ENCODE measurements at places on chromosomes 5 and 9. TPM values are rescaled to one million over a fixed set of nuclear protein-coding genes. Genes with fewer than 3 reads are reported as not detected.

DNA sequence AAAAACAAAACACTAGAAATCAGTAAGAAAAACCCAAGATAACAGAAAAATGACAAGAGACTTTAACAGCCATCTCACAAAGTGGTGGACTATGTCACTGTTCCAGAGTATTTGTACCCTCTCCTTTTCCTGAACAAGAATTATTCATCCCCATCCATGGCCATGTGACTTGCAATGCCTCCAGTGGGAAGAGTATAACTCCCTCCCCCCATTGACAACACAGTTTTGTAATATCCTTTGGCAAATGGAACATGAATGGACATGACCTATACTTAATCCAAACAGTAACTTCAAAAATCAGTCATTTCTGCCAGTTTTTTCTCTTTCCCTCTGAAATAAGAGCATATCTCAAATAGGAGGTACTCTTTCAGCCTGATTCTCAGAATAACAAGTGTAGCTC lies 33.9 kb downstream of the PTBP3 start:
- no peak for DNase-seq

DNA sequence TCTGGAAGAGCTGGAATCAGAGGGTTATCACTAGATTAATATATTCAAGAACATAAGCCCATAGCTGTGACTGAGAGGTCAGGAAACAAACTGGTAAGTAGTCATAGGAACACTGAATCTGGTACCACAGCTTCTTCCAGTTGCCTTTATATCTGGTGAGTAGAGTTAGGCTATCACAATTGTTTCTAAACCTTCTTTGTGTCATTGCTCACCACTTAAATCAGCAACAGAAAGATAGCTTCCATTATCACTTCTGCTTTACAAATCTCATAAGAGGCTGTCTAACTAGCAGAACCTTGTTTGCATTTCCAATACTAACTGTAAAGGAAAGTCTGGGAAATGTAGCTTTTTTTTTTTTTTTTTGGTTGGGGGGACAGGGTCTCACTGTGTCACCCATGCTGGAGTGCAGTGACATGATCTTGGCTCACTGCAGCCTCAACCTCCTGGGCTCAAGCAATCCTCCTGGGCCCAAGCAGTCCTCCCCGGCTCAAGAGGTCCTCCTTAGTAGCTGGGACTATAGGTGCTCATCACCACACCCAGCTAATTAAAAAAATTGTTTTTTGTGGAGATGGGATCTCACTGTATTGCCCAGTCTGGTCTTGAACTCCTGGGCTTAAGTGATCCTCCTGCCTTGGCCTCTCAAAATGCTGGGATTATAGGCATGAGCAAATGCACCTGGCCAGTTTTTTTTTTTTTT lies 22.0 kb downstream of the CDC42SE2 start:
- DNase-seq, result no peak

DNA sequence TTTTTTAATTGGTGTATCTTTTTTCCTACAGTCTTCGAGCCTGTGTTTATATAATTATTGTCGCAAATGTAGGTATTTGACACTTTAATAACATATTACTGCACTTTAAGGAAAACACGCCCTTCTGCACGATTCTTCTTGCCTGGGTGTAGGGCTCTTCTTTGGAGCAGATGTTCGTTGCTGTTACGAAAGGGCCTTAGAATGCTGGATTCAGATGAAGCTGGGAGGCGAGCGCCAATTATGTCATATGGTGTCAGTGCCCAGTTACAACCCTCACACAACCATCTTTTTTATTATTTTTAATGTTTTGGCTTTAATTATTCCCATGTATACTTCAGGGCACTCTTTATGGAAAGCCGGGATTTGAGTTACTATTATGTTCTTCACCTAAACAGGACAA lies 553.0 kb downstream of the EBF1 start:
- no peak for DNase-seq

DNA sequence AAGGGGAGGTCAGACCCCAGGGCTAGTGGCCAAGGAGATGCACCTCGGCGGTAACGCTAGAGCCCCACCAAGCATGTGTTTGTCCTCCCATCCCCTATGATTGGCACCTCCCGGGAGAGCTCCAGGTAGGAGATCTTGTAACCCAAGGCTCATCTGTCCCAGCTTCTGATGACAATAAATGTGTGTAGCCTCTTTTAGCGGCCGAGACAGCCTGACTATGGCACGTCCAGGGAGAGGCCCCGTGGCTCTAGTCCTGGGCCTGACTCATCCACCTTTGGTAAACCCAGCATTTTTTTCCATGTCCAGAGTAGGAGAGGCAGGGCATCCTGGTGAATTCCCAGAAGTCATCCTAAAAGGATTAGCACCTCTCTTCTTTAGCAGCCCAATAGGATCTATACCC lies 39.2 kb downstream of the IRF1 start:
- DNase-seq, result no peak

GRCh38 chr9:128143525-128144238 lies 5.6 kb upstream of the LCN2 start:
- DNase-seq, result no peak

- DNase-seq, result no peak
These were observed 443.7 kb downstream of the DIRAS2 start for GRCh38 chr9:90198956-90199355.

DNA sequence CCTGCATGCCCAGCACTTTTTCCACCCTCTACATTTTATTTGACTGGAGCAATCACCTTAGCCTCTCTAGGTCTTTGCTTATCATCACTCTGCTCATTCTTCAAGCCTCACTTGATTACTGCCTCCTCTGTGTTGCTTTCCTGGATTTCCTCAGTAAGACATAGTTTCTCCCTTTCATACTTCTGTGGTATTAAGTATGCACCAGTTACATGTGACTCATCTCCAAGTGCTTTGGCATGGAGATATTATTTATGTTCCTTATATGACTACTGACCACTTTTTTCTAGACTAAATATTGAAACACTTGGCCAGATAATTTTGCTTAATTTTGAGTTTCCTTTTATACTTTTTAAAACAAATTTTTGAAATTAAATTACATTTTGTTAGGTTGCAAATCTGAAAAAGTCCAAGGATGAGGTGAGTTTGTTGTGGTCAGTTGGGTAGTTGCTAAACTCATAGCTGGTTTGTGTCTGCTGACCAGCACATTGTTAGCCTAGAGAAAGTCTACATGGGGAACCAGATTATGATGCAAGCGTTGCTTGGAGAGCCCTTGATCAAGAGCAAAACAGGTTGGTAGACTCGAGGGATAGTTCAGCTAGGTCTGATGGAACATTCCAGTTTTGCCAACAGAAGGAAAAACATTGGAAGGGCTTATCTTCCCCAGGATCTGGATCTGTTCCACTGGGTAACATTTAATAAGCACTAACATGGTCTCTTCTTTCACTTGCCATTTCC lies 140.2 kb downstream of the TMC1 start:
- DNase-seq, result no peak

- DNase-seq, result peak; percentile 37
These were observed 11.1 kb upstream of the ORM1 start for GRCh38 chr9:114311571-114312512.

GRCh38 chr5:111311666-111312065 lies 87.5 kb downstream of the CAMK4 start:
- DNase-seq, result no peak

DNA sequence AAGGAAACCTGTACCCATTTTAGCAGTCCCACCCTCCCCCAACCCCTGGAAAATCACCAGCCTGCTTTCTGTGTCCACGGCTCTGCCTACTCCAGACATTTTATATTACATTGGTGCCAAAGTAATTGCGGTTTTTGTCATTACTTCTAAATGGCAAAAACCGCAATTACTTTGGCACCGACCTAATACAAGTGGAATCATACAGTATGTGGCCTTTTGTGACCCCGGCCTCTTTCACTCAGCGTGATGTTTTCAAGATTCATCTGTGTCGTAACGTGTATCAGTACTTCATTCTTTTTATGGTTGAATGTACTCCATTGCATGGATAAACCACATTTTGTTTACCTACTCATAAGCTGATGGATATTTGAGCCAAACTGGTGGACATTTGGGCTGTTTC lies 9.7 kb upstream of the ORM1 start:
- DNase-seq, result peak; percentile 32

- DNase-seq, result peak; percentile 62
These were observed 55.1 kb upstream of the MOCS2 start for GRCh38 chr5:53164478-53165165.

DNA sequence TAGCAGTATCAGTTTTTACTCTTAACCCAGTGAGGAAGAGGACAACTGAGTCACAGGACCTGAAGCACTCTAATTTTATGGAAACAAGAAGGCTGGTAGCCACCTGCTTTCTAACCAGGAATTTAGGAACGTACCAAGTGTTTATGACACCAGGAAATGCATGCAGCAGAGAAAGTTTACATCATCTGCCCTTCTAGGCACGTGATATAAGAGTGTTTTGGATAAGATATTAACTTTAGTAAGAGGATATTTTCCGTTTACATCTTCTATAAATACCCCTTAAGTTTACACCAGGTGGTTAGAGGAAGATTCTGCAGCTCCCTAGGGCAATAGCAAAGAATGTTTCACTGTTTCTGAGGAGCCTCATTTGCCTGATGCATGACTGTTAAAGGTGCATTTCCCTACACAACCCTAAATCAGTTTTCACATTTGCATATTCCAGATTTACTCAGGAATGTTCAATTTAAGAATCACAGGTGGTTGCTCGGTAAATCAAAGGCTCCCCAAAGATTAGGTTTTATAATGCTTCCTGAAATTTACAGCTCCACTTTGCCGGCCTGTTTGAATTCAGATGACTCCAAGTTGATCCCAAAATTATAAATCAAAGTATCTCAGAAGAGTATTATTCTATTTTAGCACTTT lies 1.8 kb downstream of the TSC1 start:
- no peak for DNase-seq

Gene CYLC2
- not detected for total RNA-seq

Gene BTNL8
- 0.45 TPM for total RNA-seq

Gene GPX3
- 199 TPM for total RNA-seq

Gene PCDHGA12
- total RNA-seq, result 1.0 TPM

Gene OTP
- not detected for total RNA-seq

Gene HSDL2
- total RNA-seq, result 83.8 TPM

Data from left lobe of liver (tissue), 2 donors.